Left cardiac atrium (tissue), 4 donors: ENCODE measurements at places on chromosomes 4 and X. TPM values are rescaled to one million over a fixed set of nuclear protein-coding genes. Genes with fewer than 3 reads are reported as not detected.

The SCRG1 gene
- total RNA-seq: 1.6 TPM

The PTCHD1 gene
- 0.03 TPM for total RNA-seq

The CENPI gene
- total RNA-seq: 0.88 TPM

The VMA21 gene
- 22.6 TPM for total RNA-seq

The IL15 gene
- total RNA-seq: 3.8 TPM

The BST1 gene
- 8.7 TPM for total RNA-seq

The SLC4A4 gene
- total RNA-seq: 22.8 TPM

The PROM1 gene
- total RNA-seq: 5.8 TPM

The PLAC1 gene
- total RNA-seq: not detected

The EGFL6 gene
- total RNA-seq: 0.13 TPM

DNA sequence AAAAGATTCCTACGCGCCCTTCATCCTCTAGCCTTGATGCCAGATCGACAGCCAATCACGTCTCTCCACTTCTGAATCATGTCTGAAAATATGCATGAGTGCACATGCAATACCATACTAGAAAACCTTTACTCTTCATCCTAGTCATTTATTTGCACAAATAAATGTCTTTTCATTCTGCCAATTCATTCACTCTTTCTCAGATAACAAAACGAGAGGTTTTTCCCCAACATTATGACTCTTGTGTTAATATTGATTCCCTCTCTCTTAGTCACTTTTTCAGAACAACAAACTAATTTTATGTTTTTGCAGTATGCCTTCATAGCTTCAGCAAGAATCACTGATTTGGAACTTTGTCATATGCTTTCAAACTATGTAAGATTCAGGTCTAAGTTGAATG, 549.4 kb upstream of the GALNT7 start:
- DNase-seq: no peak

- no peak for DNase-seq
Measured at GRCh38 chr4:124431653-124432192, 280.8 kb downstream of the ANKRD50 start.

- DNase-seq: no peak
Measured at GRCh38 chrX:64570204-64570603, 175.0 kb upstream of the MTMR8 start.

DNA sequence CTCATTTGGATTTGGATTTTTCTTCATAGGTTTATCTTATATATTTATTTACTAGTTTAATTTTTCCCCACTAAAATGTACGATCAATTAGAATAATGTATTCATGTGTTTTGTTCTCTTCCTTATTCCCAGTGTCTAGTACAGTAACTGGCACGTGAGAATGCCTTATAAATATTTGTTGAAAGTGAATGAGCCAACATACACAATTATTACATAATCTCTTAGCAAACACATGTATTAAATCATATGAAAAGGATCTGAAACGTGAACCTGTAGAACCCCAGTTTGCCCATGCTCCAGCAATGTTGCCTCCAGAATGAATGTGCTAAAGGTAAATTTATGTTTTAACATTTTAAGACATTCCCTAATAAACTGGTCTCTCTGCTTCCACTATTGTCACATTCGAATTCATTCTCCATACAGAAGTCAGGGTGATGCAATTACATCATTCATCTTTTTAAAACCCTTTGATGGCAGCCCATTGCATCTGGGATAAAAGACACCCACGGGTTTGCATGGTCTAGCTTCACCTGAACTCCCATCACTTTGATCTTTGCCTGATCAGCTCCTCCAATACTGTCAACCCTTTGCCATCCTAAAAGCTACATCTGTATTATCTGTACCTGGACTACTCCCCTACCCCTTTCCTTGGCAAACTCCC, 30.7 kb upstream of the AREG start:
- no peak for DNase-seq

GRCh38 chrX:47030339-47030738, 47.9 kb upstream of the RGN start:
- DNase-seq: no peak

DNA sequence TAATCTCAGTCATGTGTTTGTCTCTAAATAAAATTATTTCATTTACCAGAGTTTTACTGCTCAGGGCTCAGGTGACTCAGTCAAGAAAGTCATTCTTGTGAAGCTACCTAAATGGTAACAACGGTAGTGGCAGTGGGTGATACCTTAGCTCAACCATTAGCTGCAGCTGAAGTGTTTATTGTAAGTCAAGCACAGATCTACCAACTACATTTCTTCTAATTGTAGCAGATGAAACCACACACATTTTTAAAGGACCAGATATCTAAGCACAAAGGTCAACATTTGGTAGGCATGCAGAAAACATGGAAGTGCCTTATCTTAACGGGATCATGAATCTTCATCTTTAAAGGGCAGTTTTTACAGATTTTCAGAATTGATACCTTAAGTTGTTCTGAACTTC, 79.1 kb downstream of the FAT4 start:
- no peak for DNase-seq

DNA sequence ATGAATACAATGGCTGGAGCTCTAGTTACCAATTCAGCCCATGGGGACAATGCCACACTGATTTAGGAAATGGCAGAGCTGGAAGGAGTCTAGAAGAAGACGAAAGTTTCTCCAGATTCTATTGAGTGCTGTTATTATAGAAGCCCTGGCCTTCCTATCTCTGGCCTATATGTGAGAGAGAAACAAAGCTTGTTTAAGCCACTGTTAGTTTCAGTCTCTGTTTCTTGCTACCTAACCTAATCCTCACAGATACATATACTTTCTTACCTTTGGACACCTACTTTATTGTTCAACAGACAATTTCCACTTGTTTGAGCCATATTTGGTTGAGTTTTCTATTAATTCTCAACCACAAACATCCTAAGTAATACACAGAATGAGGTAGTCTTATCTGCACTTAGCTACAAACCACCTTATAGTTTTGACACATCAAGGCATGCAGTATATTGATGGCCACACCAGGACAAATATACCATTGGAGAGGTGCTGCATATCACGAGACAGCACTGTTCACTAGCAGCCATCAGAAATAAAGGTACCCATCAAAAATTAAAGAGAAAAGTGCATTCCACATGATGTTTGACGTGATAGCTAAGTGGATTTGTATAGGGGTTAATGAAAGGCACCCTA, 190.2 kb downstream of the SMIM20 start:
- no peak for DNase-seq

- no peak for DNase-seq
Measured at GRCh38 chr4:76762137-76763130, 135.5 kb downstream of the SOWAHB start.

GRCh38 chrX:39850630-39851152, 247.1 kb downstream of the BCOR start:
- no peak for DNase-seq

DNA sequence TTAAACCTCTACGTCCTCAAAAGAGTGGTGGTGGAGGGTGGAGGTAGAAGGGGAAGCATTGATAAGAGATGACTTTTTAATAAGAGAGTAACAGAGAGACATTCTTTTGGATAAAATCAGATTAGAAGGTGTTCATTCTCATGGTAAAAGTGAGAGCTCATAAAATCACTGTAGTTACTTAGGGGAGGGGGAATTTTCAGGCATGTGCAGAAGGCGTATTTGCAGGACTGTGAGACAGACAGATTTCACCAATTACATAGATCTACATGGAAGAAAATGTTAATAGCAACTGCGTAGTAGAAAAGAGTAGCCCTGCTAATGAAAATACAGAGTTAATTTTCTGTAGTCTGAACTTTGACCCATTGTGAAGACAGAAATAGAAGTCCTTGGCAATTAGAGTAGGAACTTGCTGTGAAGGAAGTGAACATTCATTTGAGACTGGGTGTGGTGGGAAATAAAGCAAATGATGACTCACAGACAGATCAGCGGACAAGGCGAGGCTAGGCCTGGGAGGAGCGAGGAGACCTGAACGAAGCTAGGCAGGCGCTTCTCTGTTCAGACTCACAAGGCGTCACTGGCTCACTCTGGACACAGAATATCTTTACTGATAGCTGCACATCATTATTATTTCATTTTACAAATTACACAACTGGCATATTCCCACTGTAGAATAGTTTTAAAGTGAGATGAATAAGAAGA, 57.2 kb upstream of the FAM9C start:
- DNase-seq: peak; percentile 77

DNA sequence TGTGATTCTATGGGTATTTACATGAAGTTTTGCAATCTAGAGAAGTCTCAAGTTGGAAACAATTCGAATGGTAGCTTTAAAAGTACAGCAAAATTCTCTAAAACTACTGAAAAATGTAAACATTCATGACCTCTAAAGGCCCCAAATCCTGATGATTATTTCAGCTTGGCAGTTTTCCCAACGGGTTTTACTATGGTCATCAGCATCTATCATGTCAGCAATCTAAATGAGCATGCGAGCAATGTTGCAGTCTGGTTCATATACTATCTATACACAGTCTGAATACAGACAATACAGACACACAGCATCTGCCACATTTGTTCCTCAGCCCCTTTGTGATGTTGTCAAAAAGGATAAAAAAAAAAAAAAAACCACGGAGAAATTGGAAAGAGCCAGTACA, 790.3 kb upstream of the HTR2C start:
- DNase-seq: no peak

DNA sequence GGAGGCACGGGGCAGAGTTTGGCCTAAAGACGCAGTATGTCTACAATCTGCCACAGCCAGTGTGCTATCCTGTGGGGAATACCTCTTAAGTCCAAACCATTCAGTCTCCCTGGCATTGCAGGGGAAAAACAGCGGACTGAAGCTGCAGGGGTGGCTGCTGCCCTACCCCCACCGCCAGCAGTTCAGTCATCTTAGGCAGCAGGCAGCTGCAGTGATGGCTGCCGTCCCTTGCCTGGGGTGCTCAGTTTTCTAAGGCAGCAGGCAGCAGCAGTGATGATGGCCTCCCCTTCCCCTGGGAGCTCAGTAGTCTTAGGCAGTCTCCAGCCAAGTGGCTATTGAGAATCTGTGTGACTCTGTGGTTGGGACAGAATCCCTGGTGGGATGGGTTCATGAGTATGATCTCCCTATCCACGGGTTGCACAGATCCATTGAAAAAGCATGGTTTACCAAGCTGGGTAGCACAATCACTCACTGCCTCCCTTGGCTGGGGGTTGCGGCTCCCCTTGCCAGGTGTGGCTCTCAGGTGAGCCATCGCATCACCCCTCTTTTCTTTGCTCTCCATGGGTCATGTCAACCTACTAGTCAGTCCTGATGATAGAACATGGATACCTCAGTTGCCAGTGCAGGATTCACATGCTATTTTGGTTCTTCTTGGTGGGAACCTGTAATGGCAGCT, 48.9 kb upstream of the GRID2 start:
- DNase-seq: no peak

DNA sequence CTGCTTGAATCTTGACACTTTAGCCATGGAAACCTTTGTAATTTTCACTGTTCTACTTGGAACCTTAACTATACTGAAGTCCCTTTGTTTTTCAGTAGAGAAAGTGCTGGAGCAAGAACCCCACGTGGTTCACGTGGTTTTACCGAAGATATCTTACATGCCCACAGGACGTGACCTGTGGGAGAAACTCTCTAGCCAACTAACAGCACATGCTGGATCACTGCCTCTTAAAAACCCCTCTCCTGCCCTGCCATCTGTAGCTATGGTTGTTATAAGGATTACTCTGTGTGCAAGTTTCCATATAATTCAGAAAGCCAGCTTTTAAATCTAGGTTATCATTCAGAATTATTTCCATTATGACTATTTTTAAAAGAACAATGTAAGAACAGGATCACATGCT, 30.2 kb downstream of the SPANXD start:
- no peak for DNase-seq

DNA sequence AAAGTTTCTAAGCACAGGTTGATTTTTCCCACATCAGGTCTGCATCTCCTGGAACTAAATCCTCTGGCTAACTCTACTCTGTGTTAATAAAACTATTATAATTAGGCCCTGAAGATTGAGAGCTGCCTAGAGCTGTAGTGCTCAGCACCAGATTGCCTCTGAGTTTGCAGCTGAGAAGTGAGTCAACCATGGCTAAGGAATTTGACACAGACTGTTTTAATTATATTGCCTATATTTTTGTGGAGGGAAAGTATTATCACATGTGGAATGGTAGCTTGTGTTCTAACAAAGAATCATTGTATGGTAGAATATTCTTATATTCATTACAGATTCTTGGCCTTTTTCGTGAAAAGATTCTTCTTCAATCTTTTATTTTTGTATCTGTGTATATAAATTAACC, 1907.6 kb upstream of the TENM3 start:
- DNase-seq: no peak

- peak; percentile 65 for DNase-seq
Measured at GRCh38 chrX:100449696-100450608, 39.9 kb upstream of the PCDH19 start.

DNA sequence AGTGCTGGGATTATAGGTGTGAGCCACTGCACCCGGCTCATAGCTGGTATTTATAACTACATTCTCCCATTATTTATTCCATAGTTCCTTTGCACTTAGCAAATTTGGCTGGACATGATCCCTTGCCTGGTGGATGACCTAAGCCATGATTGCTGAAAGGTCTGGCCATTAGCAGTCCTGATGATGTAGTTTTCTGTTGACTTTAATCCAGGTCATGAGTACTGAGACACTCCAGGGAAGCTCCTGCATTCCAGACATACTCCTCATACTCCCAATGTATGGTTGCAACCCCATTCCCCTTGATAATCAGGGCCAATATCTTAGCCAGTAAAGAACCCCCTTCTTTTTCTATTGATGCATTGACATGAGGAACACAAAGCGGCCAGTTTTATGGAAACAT, 24.4 kb upstream of the MGST2 start:
- DNase-seq: no peak

- no peak for DNase-seq
Measured at GRCh38 chrX:23945206-23945605, 37.4 kb downstream of the CXorf58 start.

DNA sequence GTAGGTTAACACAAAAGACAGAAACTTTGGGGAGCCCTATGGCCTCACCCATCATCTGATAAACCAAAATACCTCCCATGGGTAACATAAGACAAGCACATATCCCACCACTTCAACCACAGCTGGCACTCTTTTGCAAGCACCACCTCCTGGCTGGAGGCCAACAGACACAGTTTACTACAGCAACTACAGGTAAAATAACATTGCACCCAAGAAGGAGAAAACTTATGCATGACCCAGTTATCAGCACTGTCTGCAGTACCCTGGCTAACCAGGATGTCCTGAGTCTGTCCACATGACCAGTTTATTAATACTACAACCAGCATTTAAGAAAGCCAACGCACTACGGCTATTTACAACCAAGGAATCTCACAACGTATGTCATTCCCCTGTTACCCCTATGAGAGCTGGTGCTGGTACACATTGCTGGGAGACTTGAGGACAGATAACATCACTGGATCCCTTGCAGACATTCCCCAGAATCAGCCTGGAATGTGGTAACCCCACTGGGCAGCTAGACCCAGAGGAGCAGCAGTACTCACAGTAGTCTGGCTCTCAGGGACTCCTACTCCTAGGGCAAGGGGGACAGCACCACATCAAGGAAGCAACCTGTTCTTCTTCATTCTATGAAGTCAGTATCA, 32.0 kb downstream of the ELF2 start:
- DNase-seq: no peak

DNA sequence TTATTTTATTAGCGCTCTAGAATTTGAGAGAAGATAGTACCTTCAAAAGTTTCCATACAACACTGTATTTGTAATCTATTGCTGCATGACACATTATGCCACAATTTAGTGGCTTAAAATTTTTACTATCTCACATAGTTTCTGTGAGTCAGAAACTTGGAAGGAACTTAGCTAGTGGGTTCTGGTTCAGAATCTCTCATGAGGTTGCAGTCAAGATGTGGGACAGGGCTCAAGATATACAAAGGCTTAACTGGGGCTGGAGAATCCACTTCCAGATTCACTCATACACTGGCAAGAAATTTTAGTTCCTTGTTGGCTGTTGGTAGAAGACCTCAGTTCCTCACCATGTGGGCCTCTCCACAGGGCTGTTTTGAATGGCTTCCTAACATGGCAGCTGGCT, 11.5 kb upstream of the C4orf54 start:
- no peak for DNase-seq
